GM10248 (cell line): ENCODE measurements at places on chromosomes 3 and 15.

GRCh38 chr15:73564255-73564654 lies 68.9 kb downstream of the NPTN start:
- no peak for DNase-seq

DNA sequence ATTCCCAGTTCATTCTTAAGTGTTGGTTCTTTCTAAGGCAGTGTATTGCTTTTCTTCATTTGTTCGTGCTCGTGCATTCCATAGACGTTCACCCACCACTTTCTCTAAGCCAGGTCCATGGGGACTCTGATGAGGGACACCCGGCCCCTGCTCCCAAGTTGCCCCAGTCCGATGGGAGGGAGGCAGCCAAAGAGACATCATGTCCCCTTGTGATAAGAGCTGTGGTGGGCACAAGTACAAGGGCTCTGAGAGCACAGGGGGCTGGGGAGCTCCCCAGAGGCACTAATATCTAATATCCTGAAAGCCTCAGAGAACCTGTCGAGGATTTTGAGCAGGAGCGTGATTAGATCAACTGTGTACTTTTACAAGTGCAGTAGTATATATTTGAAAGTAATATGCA lies 6.3 kb downstream of the SPSB4 start:
- no peak for DNase-seq

DNA sequence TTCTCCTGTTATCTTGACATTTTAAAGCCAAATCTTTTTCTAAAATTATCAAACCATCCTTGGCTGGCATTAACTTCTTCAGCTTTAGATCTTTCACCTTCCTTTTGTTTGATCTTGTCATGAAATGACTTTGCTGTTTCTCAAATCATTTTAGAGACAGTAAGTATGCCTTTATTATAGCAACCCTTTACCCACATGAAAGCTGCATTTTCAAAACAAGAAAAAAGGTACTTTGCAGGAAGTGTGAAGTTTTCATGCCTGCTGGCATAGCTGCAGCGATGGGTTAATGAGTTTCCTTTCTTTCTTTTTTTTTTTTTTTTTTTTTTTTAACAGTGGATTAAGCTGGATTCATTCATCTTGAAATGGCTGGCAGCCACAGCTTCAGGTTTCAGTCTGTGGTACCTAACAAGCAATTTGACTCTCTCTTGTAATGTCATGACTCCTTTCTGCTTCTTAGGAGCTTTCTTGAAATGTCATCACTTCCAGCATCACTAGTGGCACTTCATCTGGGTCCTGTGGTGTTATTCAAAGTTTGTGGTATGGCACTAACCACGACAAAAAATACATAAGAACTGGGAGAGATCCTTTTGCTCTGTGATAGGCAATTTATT lies 18.8 kb downstream of the SLC25A26 start:
- DNase-seq, result no peak

DNA sequence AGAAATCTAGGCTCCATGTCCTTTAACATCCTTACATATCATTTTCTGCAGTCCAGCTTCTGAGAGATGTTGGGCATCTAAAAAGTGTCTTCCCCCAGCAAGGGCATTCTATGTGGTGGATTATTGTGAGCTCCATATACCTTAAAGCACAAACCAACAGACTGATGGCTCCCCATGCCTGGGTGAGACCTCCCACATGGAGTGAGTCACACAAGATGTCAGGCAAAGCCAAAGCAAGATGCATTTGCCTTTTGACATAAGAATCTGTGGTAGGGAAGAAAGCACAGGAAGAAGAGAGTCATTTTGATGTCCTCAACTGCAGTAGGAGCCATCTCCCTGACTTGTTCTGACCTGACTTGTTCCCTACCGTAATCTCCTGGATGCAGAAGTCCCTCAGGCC lies 238.7 kb upstream of the EIF1B start:
- no peak for DNase-seq

DNA sequence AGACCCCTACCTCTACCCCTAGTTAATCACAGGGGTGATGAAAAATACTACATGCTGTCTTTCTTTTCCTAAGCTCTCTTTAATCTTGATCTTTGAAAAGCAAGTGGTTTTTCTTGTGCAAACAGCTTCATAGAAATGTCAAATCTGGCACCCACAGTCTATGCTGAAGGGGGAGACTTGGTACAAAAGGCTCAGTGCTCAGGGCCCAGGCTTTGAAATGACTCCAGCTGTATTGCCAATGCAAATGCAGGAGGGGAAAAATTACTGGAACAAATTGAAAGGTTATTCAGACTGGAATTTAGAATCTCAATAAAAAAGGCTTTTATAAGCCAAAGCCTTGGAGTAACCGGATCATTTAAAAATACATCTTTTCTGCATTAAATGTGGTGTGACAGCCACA lies 223.9 kb downstream of the LRTM1 start:
- DNase-seq, result no peak

- DNase-seq, result peak; percentile 58
Observed at GRCh38 chr3:194323785-194324735, 27.1 kb downstream of the CPN2 start.

DNA sequence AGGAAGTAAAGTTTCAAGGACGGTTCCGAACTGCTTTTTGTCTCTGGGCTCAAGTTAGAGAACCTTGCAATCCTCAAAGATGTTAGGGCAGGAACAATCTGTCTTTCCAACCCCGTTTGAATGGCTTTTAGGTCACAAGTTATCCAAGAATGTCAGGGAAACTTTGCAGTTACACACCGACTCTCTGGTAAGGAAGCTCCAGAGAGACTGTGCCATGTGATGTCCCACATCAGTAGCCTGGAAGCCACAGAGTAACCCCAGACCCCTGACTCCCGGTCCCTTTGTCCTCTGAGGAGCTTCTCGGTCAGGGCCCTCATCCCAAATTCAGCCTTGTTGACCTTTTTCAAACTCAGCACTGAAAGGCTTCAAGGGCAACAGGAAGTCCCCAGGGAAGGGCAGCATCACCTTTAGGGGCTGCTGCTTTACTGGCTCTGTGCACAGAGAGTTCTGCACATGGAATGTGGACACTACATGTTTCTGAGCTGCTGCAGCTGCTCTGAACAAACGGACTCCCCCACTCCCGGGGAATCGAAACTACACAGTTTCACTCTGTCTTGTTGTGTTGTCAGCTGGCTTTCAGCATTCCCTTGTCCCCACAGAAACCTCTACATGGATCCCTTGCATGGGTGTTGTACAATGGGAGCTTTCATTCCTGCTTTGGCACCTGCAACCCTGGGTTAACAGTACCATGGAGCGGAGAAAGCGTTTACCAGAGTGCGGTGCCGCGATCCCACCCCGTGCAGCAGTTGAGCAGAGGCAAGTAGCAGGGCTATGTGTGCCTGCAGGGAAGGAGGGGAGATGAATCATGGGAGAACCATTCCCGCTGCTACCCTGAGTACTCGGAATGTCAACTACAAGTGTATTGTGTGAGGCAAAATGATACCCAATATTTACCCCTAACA lies 408.2 kb upstream of the THBS1 start:
- no peak for DNase-seq

- peak; percentile 26 for DNase-seq
Observed at GRCh38 chr3:30644615-30645014, 38.2 kb downstream of the TGFBR2 start.

GRCh38 chr3:46665763-46666452 lies 27.6 kb downstream of the ALS2CL start:
- no peak for DNase-seq

DNA sequence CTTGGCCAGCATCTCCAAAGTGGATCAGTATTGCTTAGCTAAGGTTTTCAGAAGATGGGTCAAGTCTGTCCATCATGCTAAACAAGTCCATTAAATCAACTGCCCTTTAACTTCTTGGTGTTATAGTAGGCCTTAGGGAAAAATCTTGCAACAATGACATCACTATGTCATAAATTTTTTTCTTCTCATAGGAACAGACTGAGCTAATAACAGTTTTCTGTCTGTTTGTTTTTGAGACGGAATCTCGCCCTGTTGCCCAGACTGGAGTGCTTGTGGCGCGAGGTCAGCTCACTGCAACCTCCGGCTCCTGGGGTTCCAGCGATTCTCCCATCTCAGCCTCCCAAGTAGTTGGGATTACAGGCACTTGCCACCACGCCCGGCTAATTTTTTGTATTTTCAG lies 94.2 kb downstream of the EFL1 start:
- no peak for DNase-seq

DNA sequence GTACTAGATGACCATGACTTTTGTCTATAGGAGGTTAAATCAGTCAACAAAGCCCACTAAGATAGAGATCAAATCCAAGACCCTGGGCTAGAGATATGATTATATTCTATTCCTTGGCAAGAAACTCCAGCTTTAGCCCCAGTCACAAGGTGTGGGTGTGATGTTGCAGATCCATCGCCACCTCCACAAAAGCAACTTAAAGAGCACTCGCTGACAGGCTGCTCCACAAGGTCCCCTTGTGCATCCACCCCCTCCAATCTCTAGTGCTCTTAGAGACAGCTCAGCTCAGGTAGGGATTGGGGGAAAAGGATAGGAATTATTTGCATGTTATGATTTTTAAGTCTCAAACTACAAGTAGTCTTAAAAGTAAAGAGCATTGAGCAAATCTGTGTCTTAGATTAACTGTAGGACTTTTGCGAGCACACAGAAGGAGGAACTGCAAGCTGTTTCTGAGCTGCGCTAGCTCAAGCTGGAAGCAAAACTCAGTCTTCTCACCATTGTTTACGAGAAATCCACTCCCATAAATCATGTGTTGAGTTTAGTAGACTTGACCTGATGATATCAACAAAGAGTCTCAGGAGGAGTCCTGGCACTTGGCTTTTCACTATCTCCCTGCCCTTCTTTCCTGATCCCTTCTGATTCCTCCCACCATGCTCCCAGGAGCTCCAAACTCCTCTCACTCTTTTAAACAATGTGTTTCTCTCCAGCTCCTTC lies 177.6 kb downstream of the STAC start:
- DNase-seq, result no peak

- DNase-seq, result no peak
Observed at GRCh38 chr3:185687271-185687878, 101.3 kb downstream of the SENP2 start.

- DNase-seq, result no peak
Observed at GRCh38 chr15:80849308-80849707, 70.1 kb downstream of the CEMIP start.

DNA sequence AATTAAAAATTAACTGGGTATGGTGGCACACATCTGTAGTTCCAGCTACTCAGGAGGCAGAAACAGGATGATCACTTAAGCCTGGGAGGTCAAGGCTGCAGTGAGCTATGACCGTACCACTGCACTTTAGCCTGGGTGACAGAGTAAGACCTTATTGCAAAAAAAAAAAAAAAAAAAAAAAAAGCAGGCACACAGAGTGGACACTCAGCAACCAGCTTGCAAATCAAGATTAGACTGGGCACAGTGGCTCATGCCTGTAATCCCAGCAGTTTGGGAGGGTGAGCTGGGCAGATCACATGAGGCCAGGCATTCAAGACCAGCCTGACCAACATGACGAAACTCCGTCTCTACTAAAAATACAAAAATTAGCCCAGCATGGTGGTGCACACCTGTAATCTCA lies 5.4 kb downstream of the CLN6 start:
- DNase-seq, result no peak

DNA sequence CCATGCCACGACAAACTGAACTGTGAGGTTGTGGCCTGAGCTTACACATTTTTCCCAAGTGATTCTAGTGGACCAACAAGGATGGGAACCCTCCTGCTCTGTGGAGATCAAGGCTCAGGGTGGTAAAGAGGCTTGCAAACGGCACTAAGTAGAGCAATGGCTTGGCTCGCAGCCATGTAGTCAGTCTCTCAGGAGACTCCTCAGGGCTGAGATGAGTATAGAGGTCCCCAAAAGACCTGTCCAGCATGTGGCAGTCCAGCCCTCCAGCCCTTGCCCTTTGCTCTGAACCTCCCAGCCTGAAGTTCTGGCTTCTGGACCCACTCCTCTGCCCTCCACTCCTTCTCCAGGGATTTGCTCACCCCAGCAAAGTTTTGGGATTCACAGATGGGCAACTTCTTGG lies 8.3 kb upstream of the CAMP start:
- DNase-seq, result no peak

GRCh38 chr3:134713671-134714070 lies 62.8 kb upstream of the KY start:
- no peak for DNase-seq

DNA sequence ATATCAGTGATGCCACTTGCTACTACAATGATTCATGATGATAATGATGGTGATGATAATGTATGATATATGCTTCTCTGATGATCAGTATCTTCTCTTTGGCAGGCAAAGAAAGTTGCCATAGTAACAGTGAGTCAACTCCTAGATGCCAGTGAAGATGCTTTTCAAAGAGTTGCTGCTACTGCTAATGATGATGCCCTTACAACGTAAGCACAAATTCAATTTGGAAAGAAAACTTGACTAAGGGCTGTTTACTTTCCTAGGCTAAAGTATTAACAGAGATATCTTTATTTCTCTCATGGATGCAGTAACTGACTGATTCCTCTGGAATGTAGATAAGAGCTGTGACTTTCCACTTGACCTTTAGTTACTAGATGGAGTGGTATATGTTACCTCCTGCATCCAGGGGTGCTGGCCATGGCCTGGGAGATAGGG lies 27.8 kb downstream of the ADGRG7 start:
- DNase-seq, result no peak
